ENCODE measurements at places on chromosomes 6 and 20. TPM values are rescaled to one million over a fixed set of nuclear protein-coding genes. Genes with fewer than 3 reads are reported as not detected.

The SPATA2 gene
- 3.9 TPM for total RNA-seq

The SRC gene
- total RNA-seq: 20.3 TPM

The NEU1 gene
- total RNA-seq: 77.6 TPM

The DHX35 gene
- total RNA-seq: 9.7 TPM

The KHDC1L gene
- total RNA-seq: 0.43 TPM

The DOK5 gene
- 1.3 TPM for total RNA-seq

The FUT9 gene
- total RNA-seq: not detected

The HLA-DMB gene
- total RNA-seq: 1.7 TPM

The GPR31 gene
- not detected for total RNA-seq

The CST2 gene
- total RNA-seq: not detected

- no peak for DNase-seq
These were observed 214.8 kb upstream of the RNF24 start for GRCh38 chr20:4230185-4230584.

GRCh38 chr20:49698477-49698876, 15.2 kb downstream of the B4GALT5 start:
- DNase-seq: no peak

DNA sequence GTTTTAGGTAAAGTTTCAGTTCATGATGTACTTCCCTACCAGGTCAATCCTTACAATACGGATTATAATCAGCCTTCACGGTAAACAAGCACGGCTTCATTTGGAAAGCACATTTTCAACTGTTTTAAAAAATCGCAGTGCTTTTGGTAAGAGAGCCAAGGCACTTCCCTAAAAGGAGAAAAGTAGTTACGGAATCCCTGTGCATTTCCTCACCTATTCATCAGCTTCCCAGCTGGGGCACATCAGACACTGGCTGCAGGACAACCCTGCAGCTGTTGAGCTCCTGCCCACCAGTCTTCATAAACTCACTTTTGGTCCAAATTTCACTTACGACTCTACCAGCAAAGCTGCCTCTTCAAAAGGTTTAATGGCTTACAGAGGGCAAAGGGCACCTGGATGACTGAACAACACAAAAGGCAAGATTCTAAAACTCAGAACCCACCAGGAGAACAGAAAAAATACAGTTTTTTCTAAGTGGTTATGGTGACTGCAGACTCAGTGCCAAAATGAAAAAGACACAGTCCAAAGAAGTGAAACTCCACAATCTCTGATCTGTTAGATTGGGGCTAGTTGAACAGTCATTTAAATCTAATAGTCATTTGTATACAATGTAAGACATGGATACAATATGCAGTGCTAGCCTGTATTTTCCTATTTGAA, 7.5 kb downstream of the SNX5 start:
- peak; percentile 87 for DNase-seq

GRCh38 chr20:62363920-62364851, 2.9 kb downstream of the LAMA5 start:
- DNase-seq: peak; percentile 56

GRCh38 chr20:59101961-59102360, 59.4 kb upstream of the PRELID3B start:
- DNase-seq: no peak

DNA sequence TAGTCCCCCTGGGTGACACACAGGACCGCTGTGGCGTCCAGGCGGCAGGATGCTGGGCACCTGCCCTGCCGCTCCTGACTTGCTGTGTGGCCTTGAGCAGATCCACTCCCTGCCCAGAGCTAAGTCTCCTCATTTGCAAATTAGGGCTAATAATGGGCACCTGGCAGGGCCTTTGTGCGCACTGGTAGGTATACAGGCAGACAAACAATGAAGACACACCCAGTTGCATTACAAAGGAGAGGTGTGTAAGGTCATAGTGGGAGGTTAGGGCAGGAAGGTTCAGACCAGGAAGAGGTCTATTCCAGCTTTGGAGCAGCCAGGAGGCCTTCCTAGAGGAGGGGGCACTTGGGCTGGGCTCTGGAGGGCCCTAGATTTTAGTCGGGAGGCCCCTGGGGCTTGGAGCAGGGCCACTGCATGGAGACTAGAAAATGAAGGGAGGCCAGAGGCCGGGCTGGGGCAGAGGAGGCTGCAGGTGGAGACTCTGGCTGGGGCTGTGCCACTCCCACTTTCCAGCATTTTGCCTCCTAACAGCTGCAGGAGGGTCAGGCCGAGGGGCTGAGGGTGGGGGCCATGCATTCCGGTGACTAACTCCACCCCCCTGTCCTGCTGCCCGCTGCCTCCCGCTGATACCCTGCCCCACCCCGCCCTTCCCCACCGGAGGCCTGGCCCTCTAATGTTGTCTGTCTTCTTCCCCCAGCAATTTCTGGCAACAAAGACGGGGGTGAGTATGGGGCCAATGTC, 28.5 kb downstream of the MYH7B start:
- DNase-seq: no peak

DNA sequence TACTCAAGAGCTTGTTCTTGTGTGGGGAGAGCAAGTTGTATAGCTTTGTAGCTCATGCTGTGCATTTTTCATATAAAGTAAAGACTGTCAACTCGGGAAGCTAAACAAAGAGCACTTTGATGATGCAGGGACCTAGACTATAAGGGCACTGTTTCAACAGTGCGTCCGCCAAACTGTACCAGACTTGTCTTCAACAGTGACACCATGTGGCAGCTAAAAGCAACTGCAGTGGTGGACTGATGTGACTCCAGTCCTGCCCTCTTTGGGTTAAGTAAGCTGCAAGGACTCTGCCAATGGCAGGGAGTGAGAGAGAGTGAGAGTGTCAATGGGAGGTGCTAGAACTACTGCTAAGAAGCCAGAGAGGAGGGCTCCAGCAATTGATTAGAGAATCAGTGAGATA, 48.1 kb upstream of the MC3R start:
- DNase-seq: no peak

DNA sequence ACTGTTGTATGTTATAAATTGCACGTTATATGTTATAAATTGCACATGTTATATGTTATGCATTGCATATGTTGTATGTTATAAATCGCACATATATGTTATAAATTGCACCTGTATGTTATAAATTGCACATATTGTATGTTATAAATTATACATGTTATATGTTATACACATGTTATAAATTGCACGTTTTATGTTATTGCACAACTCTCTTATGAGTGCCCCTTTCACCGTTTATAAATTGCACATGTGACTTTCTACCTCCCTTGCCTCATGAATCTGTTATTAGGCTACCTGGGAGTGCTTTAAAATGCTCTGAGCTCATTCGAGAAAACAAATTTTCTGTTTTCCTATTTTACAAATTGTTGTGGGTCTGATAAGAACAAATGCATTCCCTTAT, 84.1 kb downstream of the RNF182 start:
- no peak for DNase-seq

DNA sequence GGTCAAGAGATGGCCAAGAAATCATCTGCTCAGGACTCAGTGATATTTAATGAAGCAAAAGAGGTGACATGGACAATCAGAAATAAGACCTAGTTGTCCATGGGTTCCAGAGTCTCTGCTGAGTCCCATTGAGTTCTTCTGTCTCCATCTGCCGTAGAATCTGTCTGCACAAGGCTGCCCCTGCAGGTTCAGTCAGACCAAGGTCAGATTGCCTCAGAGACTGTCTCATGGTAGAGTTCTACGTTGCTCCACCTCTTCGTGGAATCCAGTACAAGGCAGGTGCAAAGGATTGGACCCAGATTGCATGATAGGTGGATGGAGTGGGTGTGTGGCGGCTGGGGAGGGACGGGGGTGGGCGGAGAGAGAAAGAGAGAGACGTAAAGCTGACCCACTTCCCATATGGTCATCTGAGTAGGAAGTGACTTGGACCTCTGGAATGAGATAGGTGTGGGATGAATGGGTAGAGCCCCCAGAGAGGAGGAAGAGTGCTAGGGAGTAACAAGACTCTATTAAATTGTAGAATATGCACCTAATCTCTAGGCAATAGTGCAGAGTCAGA, 75.3 kb downstream of the SOBP start:
- DNase-seq: no peak

DNA sequence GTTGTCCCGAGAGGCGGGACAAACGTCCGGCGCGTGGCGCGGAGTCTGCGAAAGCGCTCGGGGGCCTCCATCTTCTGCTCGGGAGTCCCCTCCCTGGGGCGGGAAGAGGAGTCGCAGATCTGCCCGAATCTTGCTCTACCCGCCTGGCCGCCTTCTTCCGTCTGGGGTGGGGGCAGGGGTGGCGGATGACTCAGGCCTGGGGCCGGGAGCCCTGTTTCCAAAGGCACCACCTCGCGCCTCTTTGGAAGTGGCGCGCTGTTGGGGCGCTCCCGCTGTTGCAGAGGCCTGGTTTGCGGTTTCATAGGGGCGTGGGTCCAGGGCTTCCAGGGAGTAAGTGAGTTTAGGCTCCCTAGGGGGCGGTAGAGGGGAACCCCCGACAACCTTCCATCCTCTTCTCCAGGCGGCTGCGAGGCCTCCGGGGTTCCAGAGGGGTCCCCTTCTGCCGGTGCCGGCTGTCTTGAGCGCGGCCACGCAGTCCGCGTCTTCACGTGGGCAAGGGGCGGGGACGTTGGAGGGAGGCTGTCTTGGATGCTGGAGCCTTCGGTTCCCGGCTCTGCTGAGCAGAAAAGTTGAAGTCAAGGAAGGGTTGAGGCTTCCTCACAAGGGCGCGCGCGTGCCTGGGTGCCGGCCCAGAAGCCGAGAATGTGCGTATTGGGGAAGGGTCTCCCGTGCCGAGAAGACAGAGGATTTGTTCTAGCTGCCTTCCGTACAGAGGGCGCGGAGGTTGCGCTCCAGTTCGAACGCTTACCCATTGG, 2.6 kb upstream of the TFAP2C start:
- DNase-seq: peak; percentile 34

- no peak for DNase-seq
These were observed 53.8 kb upstream of the CD83 start for GRCh38 chr6:14063756-14064155.

DNA sequence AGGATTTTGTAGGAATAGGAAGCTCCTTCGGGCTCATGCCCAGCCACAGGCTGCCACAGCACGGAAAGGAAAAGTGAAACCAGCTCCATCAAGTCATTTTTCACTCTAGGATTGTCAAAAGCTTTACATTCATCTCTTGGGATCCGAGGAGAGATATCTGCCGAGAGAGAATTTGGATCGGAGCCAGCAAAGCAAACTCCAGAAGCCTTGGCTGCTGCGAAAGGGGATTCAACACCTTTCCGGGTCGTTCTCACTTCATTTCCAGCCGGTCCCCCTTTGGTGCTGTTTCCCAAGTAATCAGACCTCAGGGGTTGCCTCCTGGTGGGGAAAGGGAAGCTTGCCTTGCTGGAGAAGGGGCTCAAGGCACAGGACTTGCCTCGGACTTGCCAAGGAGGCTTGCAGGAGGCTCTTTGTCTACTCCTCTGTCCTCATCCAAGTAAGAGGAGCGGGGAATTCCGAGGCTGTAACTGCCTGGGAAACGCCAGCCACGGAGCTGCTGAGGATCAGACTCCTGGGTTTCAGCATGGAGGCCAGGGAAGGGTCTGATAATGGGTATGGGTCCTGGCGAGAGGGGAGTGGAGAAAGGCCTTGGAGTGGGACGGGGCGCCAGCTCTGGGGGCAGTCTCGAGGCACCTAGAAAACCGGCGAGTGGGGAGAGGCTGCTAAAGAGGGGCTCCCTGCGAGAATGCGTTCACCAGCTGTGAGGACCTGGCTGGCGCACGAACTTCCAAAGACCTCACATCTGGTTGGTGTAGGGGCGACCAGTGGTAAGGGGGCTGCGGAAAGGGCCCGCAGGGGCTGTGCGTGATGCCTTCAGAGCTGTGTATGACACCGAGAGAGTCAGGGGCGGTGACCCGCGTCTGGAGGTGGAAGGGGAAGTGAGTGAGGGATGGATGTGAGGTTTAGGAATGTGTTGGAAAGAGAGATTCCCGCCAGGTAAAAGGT, 702 bp downstream of the ETV7 start:
- DNase-seq: peak; percentile 67

GRCh38 chr6:165042912-165043311, 266.5 kb downstream of the C6orf118 start:
- no peak for DNase-seq

DNA sequence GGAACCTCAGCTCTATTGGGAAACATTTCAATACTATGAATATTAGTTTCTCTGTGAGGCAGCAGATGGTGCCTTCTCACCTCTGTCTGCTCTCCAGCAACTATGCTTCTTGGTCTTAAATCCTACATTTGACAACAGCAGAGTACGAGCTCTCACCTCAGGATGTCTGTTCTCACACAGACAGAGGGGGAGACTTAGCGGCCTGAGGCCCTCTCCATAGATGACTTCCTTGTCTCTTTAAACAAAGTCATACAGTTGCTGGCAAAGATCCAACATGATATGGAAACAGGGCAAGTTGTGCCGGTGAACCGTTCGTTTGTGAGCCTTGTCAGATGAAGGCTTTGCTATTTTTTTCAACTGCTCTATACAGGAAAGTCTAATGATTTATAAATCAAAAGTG, 43.7 kb upstream of the GABRR1 start:
- DNase-seq: no peak

- no peak for DNase-seq
These were observed 185.6 kb downstream of the OR2B2 start for GRCh38 chr6:27726619-27727023.

GRCh38 chr20:43953919-43954592, 39.4 kb downstream of the TOX2 start:
- peak; percentile 60 for DNase-seq

GRCh38 chr20:1888796-1889463, 6.3 kb upstream of the SIRPA start:
- DNase-seq: peak; percentile 59
